Activated T-helper 9 cell treated with anti-CD3 and anti-CD28 coated beads, Interleukin-2, amount 50 U/mL, for 16 hours (primary cell): ENCODE measurements at places on chromosomes 6 and 20.

DNA sequence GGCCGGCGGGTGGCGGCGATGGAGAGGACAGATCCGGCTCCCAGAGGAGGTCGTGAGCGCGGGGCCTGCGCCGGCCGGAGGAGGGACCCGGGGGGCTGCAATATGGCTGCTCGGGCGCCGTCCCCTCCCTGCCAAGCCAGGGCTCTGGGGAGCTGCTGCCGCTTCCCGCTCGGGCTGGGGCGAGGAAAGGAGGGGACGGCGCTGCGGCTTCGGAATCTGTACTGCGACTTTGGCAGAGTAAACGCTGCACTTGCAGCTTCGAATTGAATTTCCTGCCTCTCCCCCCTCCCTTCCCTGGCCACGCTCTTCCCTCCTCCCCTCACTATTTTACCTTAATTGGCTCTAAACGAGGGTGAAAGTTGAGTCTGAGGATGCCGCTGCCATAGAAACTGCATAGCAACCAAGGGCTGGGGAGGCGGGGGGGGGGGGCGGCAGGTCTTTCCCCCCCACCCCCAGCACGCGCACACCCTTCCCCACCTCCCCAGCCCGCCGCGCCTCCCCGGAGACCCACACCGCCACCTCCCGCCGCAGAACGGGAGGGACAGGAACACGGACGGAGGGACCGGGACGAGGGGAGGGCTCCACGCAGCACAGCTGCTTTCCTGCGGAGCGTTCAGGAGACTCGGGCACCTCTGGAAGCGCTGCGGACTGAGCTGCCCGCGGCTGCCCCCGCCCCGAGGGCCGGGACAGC is 93.9 kb downstream of the RNASET2 start:
- peak; percentile 9 for DNase-seq

DNA sequence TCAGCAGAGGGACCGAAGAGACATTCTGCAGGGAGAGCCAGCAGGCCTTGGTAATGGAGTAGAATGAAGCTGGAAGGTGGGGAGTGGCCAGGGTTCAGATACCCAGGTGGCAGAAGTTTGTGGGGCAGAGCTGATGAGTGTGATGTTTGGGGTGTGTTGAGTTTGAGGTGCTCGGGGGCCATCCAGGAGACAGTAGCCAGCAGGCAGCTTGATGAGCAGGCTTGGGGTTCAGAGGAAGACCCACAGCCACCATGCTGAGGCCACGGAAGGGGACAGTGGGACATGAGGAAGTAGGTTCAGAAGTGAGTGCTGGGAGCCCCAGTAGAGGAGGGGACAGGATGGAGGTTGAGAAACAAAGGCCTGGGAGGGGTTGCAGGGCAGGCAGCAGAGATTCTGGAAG is 11.1 kb upstream of the FOXS1 start:
- no peak for DNase-seq

- no peak for DNase-seq
Observed at GRCh38 chr6:3956054-3956453, 106.9 kb downstream of the FAM50B start.

- DNase-seq = no peak
Observed at GRCh38 chr6:44263354-44264100, 1.8 kb downstream of the NFKBIE start.

DNA sequence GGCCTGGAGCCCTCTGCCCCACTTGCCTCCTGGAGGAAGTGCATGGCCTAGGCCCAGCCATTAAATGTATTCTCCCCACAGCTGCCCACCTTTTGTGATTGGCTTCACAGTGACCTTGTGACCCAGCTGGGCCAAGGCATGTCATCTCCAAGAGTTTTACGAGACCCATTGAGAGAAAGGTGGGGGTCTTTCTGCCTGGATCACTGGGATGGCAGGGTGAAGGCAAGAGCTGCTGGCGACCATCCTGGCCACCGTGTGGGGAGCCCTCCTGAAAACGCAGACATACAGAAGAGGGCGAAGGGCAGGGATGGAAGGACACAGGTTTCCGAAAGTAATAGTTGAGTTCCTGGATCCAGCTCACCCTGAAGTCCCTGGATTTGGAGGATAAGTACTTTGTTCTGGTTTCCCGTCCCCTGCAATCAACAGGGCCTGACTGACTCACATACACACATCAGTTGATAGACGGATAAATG is 12.3 kb upstream of the SPO11 start:
- no peak for DNase-seq

- no peak for DNase-seq
Observed at GRCh38 chr6:87905101-87905641, 142.5 kb upstream of the SPACA1 start.

- no peak for DNase-seq
Observed at GRCh38 chr6:73216859-73217258, 8.4 kb downstream of the KHDC1L start.

GRCh38 chr20:58306421-58307261 is 2.9 kb upstream of the RAB22A start:
- DNase-seq = peak; percentile 55

GRCh38 chr6:3318821-3319540 is 60.2 kb downstream of the PSMG4 start:
- DNase-seq = no peak

GRCh38 chr6:133804265-133804664 is 84.6 kb upstream of the TCF21 start:
- DNase-seq = no peak
